CD4-positive, alpha-beta T cell treated with Interleukin-15 for 4 hours (primary cell): ENCODE measurements at places on chromosomes 6 and 20.

DNA sequence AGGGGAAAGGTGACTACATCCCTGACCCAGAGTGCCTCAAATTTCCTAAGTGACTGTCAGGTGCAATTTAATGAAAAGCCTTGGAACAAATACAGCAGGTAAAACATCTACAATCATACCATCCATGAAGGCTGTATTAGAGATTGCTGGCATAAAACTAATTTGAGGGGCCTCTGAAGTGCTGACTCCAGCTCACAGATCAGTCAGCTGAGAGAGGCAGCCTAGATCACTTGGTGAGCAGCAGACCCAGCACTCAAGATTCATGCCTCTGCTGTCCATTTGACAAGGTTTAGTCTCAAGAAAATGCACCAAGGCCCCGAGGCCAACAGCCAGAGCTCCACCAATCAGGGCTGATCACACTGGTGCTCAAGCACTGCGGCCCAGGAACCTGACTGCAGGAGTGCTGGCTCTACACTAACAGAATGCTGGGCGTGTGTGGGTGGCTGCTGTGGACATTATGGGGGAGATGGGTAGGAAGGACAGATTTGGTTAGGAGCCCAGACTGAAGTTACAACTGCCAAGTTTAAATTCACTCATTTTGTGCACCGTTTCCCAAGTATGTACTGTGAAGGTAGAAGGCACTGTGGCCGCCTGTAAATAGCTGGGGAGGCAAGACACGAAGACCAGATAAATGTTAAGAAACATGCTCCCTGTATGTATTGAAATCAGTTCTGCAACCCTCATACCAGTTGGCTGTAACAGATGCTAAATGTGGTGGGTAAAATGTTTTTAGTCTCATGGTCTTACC lies 28.2 kb downstream of the SNX5 start:
- no peak for DNase-seq

DNA sequence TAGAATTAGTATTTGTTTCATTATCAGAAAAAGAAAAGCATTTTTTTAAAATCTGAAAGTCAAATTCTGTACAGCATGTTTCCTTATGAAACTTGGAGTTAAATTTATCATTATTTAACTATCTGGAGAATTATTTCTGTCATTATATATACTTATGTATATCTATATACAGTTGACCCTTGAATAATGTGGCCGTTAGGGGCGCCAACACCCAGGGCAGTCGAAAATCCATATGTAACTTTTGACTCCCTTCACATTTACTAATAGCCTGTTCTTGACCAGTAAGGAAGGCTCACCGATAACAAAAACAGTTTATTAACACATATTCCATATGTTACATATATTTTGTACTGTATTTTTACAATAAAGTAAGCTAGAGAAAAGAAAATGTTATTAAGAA lies 341.2 kb downstream of the ADGRB3 start:
- no peak for DNase-seq

GRCh38 chr20:50695135-50695872 lies 4.0 kb upstream of the RIPOR3 start:
- no peak for DNase-seq

DNA sequence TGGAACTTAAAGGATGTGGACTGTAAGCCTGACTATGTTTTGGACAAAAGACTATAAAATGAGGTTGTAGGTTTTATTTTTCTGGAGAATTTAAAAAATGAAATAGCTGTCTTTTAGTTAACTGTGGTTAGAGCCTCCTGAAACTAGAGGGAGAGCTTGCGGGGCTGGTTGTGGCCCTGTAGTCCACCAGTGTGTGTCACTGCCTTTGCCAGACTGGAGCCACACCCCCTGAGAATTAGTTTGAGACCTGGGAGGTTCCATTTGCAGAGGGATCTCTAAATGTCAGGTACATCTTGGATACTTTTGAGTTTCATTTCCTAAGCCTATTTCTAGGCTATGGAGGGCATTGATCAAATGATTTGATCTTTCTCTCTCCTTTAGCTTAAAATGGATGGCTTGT lies 20.8 kb downstream of the ZC2HC1B start:
- no peak for DNase-seq
